Upper lobe of left lung (tissue), 6 donors: ENCODE measurements at places on chromosomes 12 and 14.

GRCh38 chr14:74952180-74952665, 3.2 kb downstream of the PGF start:
- DNase-seq: no peak

GRCh38 chr14:21075719-21076437, 5.8 kb downstream of the ARHGEF40 start:
- no peak for DNase-seq

GRCh38 chr14:26377150-26377549, 220.7 kb downstream of the NOVA1 start:
- DNase-seq: no peak

DNA sequence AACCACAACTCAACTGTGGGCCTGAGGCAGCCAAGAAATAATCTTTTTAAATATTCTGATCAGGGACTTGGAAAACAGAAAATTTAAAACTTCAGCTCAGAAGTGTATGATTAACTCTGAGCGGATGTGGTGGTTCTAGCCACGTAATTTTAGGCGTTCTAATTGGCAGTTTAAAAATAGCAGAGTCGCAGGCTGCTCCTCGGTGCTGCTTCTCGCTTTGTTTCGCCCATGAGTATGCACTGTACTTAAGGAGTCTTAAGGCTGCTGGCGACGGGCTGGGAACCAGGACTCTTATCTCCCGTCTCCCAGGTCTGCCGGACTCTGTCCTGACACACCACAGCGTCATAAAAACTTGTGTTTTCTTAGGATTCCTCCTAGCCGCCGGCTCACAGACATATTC, 113.4 kb upstream of the PELI2 start:
- DNase-seq: peak; percentile 45

DNA sequence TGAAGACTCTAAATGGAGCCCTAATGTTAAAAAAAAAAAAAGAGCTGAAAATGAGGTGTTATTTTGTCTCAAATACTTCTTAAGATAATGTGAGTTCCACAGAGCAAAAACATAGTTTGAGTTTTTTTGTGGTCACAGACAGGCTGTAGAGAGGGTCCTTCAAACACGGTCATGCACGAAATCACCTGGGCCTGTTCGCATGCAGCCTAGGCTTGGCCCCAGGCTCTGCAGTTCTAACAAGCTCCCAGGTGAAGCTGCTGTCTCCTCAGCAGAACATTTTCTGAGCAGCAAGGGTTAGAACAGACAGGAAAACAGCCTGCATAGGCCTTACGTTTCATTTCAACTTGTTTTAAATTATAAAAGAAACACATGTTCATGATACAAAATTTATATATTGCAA, 65.4 kb upstream of the TBPL2 start:
- DNase-seq: no peak

DNA sequence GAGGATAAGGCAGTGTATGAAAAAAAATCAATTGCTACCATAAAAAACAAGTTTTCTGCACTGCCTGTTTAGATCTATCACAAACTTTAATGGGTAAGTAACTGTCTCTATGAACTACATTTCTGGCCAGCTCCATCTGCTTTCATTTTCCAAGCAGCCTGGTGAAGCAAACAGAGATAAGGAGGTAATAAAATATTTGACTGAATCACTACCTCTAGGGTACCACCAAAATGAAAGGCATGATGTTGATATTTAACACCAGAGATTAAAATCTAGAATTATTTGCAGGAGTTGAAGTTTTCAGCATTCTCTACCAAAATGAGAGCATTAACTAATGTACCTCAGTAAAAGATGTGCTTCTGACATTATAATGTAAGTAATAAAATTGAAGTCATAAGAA, 863.5 kb upstream of the MGAT4C start:
- DNase-seq: no peak

DNA sequence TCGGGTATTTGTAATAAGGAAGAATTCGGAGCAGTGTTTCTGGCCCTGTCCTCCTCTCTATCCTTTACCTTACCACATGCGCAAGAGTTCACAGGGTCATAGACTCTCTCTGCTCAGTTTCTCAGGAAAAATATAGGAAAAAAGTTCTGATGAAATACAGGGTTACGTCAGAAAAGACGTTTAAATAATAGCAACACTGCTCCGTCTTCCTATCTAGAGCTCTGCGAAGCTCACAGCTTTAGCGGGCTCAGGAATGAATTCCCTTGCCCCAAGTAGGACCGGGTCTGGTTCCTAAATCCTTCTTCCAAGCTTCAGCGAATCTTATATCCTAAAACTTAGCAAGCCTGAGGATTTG, 365 bp downstream of the CCDC59 start:
- DNase-seq: no peak

DNA sequence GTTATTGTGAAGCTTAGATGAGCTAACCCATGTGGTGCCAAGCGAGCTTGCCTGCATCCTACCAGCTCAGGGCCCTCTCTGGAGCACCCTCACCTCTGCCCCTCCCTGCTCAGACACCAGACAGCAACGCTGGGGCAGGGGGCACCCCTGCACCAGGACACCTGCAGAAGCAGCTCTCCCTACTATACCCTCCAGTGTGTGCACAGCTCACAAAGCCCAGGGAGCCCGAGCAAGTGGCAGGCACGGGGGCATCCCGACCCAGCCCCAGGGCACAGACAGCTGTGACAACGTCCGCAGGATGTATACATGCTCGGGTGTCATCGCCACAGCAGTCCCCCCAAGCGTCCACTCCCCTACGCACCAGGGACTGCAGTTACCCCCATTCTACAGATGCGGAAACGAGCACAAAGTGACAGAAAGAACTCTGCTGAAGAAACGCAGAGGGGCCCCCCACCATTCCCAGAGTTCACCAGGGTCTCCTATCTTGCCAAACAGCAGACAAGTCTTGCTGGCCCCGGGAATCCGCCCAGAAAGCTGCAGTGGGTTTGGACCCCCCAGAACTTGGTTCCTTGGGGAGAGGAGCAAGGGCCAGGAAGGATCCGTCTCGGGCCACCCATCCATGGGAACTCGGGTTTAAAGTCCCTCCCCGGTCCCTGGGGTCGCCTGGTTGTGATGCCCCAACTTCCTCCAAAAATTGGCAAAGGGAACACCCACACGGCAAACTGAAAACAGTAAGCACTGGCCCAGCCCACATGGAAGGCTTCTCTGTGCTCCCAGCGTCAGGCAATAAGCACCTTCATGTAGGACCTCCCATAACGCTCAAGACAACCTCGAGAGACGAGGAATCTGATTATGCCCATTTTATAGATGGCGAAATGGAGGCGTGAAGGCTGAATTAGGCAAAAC, 12.0 kb downstream of the NCOR2 start:
- no peak for DNase-seq

- DNase-seq: peak; percentile 56
These were observed 9.0 kb downstream of the LGALS3 start for GRCh38 chr14:55138091-55138490.

GRCh38 chr12:58537278-58537677, 383.0 kb downstream of the LRIG3 start:
- no peak for DNase-seq

DNA sequence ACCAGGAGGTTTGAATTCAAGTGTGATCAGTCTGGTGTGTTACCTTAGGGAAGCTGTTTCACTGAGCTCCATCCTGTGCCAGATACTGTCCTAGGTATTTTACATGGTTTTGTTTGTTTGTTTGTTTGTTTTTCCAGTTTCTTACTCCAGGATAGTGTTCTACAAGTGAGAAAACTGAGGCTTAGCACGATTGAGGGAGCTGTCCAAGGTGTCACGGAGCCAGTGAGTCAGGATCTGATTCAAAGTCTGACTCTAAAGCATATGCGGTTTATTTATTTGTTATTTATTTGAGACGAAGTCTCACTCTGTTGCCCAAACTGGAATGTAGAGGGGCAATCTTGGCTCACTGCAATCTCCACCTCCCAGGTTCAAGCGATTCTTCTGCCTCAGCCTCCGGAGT, 79.7 kb upstream of the GNG2 start:
- DNase-seq: no peak

- DNase-seq: no peak
These were observed 25.8 kb upstream of the NUDT14 start for GRCh38 chr14:105206873-105207272.

GRCh38 chr12:24853588-24853987, 95.3 kb downstream of the BCAT1 start:
- no peak for DNase-seq

DNA sequence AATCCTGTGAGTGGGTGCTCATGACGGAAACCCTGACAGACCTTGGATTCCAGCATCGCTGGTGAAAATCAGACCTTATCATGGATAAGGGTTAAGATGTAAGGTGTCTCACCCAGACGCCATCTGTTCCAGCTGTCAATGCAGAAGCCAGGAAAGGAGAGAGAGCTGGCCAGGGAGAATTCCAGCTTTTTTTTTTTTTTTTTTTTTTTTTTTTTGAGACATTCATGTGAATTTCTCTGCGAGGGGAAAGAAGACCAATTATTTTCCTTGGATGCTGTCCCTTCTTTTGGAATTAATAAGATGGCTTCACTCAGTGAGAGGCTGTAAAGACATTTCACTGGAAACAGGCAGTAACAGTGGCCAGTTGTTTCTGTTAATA, 1.8 kb downstream of the TRAF3 start:
- no peak for DNase-seq

- DNase-seq: no peak
These were observed 82.7 kb downstream of the C14orf132 start for GRCh38 chr14:96121660-96122395.
